ENCODE measurements at places on chromosomes 1 and 21.

GRCh38 chr1:42963378-42964043 lies 4.8 kb upstream of the SLC2A1 start:
- no peak for DNase-seq

GRCh38 chr1:181352695-181353094 lies 130.6 kb upstream of the CACNA1E start:
- no peak for DNase-seq

- no peak for DNase-seq
Measured at GRCh38 chr1:156815961-156816422, 656 bp downstream of the SH2D2A start.

GRCh38 chr1:224069138-224069537 lies 44.8 kb upstream of the FBXO28 start:
- DNase-seq: no peak

DNA sequence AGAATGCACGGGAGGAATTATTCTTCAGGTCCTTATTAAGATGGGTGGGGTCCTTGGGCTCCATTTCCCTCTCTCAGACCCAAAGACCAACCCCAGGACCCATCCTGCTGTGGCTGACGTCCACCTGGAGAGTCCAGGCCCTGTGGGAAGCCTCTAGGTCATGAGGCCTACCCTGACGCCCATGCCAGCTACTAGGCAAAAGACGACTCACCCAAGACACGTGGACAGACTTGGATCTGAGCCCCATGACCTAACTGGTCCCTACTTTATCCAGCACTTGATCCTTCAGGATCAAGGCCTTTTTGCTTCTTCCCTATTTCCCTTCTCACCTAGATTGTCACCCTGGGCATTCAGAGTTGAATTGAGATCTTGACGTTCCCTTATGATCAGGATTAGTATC lies 56.0 kb upstream of the CASZ1 start:
- DNase-seq: no peak

GRCh38 chr1:65150583-65151263 lies 2.7 kb downstream of the AK4 start:
- DNase-seq: no peak

DNA sequence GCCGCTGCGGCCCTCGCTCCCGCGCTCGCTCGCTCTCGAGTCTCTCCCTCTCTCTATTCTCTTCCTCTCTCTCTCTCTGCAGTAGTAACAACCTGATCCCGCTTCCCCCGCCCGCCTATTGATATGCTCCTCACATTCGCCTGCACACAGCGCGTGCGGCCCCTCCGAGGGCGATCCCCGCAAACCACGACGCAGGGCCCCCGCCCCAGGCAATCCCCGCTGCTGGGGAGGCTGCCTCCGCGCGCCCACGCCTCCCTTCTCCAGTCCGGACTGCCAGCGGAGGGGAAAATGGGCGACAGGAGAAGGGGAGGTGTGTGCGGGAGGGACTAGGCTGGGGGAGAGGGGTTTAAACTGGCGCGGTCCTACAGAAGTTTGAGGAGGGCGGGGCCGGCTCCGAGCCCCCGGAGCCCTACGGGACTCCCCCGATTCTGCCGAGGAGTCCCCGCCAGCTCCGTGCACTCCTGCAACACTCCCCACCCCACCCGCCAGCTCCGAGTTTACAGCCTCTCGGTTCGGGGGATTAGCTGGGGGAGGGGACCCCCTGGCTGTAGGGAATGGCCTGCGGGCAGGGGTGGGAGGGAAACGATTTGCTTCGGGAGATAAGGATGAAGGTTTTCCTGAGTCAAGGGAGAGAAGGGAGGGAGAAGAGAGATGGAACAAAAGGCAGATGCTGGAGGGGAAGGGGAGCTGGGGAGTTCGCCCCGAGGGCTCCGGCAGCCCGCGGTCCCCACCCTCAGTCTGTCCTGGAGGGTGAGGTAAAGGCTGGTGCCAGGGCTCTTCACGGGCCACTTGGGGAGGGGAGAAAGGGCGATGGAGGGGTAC lies 66.6 kb downstream of the SYT2 start:
- no peak for DNase-seq
